Smooth muscle cell of the brain vasculature (primary cell): ENCODE measurements at places on chromosomes 6 and 20.

DNA sequence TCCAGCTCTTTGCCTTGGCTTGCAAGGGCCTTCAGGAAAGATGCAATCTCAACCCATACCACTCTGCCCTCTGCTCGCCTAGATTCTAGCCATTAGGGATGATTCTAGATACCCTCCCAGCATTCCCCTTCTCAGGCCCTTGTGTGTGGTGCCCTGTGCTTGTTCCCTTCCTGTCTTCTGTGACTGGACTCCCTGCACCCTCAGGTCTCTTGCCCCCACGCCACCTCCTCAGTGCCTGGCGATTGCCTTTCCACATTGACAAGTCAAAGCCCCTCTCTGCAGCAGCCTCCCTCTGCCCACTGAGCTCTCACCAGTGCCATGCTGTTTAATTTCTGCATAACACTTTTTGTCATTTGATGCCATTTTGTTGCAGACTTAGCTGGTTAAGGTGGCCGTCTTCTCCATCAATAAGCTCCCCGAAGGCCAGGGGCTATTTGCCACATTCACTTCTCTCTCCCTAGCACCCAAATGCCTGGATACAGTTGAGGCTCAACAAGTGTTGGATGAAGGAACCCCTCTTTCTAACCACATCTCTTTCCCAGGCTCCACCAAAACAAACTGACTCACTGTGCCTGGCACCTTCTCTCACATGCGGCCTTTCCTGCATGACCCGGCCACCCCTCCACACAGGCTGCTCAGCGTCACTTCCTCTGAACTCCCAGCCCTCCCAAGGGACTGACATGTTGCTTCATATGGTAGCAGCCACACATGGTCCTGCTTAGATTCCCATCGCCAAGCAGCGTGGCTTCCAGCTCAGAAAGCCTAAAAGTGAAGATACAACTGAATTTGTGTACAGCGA, 4.6 kb upstream of the TXNDC5 start:
- DNase-seq = peak; percentile 59

- DNase-seq = no peak
These were observed 39.7 kb downstream of the KCNQ2 start for GRCh38 chr20:63432577-63433325.

DNA sequence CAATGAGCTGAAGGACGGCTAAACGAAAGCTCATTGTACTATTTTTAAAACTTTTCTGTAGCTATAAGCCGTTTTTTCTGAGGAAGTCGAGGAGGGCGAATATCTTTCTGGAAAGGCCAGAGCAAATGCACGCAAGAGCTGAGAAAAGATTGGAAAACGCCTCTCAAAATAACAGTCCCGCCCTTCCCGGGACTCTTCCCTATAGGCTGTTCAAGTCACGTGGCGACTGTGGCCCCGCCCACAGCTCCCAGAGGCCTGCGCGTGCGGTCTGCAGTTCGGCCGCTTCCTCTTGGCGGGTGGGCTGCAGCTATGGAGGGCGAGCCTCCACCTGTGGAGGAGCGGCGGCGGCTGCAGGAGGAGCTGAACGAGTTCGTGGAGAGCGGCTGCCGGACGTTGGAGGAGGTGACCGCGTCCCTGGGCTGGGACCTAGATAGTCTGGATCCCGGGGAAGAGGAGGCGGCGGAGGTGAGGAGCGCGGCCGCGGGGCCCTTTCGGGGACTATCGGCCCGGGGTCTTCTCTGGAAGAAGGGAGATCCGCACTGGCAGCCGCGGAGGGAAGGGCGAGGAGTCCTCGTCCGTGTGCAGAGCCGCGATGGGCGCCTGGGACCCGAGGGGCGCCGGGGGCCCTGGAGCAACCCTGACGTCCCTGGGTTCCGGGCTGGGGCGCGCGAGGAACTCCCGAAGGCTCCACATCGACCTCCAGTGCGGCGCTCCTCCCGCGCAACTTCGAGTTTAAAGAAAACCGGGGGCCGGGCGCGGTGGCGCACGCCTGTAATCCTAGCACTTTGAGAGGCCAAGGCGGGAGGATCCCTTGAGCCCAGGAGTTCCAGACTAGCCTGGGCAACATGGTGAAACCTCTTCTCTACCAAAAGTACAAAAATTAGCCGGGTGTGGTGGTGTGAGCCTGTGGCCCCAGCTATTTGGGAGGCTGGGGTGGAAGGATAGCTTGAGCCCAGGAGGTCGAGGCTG, at the start of gene SNRNP48:
Gene SNRNP48, plus strand, starts transcription at position 250 of the 969 bp plus-strand sequence. Its CDS starts 60 bp downstream, at position 310.
- peak; percentile 86 for DNase-seq

- no peak for DNase-seq
These were observed 13.8 kb downstream of the RNASET2 start for GRCh38 chr6:166942393-166943168.

- DNase-seq = no peak
These were observed 91.7 kb upstream of the PHACTR3 start for GRCh38 chr20:59512651-59513050.

DNA sequence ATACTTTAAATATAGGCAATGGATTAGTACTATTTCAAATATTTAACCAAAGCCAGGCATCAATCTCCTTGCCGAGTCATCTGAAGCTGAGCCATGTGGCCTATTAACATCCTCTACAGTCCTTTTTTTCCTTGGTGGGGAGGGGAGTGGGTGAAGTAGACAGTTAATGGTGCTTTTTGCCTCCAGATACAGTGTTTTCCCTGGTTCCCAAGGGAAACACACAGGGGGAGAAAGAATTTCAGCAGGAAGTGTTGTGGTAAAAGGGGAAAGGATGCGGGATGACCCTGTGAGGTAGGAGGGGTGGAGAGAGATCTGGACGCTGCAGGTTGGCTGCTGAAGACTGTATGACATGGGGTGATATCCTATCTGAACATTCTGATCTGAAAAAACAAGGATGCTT, 9.6 kb downstream of the CLDN20 start:
- DNase-seq = peak; percentile 95
